ENCODE measurements at places on chromosomes 3 and 15. TPM values are rescaled to one million over a fixed set of nuclear protein-coding genes. Genes with fewer than 3 reads are reported as not detected.

CPN2 gene
- 0.22 TPM for total RNA-seq

GOLGA8N gene
- total RNA-seq: 1.1 TPM

DPPA2 gene
- 3.1 TPM for total RNA-seq

TRANK1 gene
- total RNA-seq: 9.0 TPM

GPR149 gene
- not detected for total RNA-seq

P3H2 gene
- total RNA-seq: 280 TPM

POPDC2 gene
- 1.6 TPM for total RNA-seq

LINGO1 gene
- total RNA-seq: 9.5 TPM

RYR3 gene
- 0.38 TPM for total RNA-seq

TRH gene
- 0.29 TPM for total RNA-seq

XRN1 gene
- 29.3 TPM for total RNA-seq

ALS2CL gene
- total RNA-seq: 20.8 TPM

MINAR1 gene
- total RNA-seq: 0.42 TPM

GALNT15 gene
- not detected for total RNA-seq

ITPKA gene
- total RNA-seq: 0.28 TPM

CAMK1 gene
- total RNA-seq: 13.4 TPM

COMMD4 gene
- total RNA-seq: 159 TPM

WNT5A gene
- total RNA-seq: 1.2 TPM

SLC28A1 gene
- not detected for total RNA-seq

MESP2 gene
- 0.20 TPM for total RNA-seq

CEMIP gene
- total RNA-seq: 2.2 TPM

CDCP1 gene
- 13.5 TPM for total RNA-seq

RARRES1 gene
- 0.58 TPM for total RNA-seq

GOLGA8G gene
- total RNA-seq: not detected

SYNPR gene
- total RNA-seq: not detected

IQCF5 gene
- total RNA-seq: not detected

LRRC31 gene
- not detected for total RNA-seq

HYAL3 gene
- 2.6 TPM for total RNA-seq

CLRN1 gene
- total RNA-seq: not detected

RTP4 gene
- not detected for total RNA-seq

PDZRN3 gene
- total RNA-seq: 10.4 TPM

LRRK1 gene
- 2.7 TPM for total RNA-seq

GRM2 gene
- total RNA-seq: 3.9 TPM

KBTBD13 gene
- not detected for total RNA-seq

PEX11A gene
- total RNA-seq: 4.0 TPM

GUCA1C gene
- total RNA-seq: not detected

NEK10 gene
- 2.4 TPM for total RNA-seq

CDHR4 gene
- total RNA-seq: not detected

DENND4A gene
- 9.8 TPM for total RNA-seq

SMCO1 gene
- total RNA-seq: not detected

GAP43 gene
- total RNA-seq: 1.5 TPM

SLC25A38 gene
- total RNA-seq: 35.8 TPM

THRB gene
- total RNA-seq: 0.26 TPM

ABTB1 gene
- total RNA-seq: 10.1 TPM

GOLGA8S gene
- not detected for total RNA-seq

CACNA2D2 gene
- 20.7 TPM for total RNA-seq

SLC49A4 gene
- total RNA-seq: 14.9 TPM

ACOX2 gene
- 3.0 TPM for total RNA-seq

PCLAF gene
- total RNA-seq: 34.2 TPM

TUSC7 gene
- not detected for total RNA-seq

HDC gene
- not detected for total RNA-seq

All from endodermal cell (in vitro differentiated cells).